Inflammatory macrophage (primary cell): ENCODE measurements at places on chromosomes 4 and X.

GRCh38 chr4:147768113-147768512 is 36.2 kb downstream of the ARHGAP10 start:
- DNase-seq, result peak; percentile 91

DNA sequence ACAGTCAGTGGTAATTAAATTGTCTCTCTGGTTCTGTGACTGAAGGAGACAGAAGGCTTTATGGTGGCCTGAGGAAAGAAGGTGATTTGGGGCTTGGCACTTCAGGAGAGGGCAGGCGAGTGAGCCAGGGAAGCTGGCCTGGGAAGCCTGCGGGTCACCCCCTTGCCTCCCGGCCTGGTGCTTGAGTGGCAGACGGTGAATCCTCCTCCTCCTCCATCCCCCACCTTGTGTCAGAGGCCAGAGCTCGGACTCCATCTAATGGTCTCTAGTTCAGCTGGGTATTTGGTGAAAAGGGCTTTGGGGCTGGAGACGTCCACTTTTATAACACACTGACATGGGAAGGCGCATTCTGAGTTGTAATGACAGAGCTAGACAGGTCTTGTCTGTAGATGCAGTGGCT is 8.7 kb downstream of the TMEM187 start:
- no peak for DNase-seq

GRCh38 chr4:175238827-175239517 is 320.8 kb downstream of the ADAM29 start:
- DNase-seq, result no peak

- DNase-seq, result no peak
These were observed 40.4 kb downstream of the GUCY1B1 start for GRCh38 chr4:155799116-155799793.

- peak; percentile 50 for DNase-seq
These were observed 15.7 kb downstream of the FHL1 start for GRCh38 chrX:136162827-136163570.

GRCh38 chr4:26008737-26009136 is 94.7 kb downstream of the SMIM20 start:
- DNase-seq, result no peak

- DNase-seq, result no peak
These were observed 151.1 kb downstream of the SLC7A11 start for GRCh38 chr4:138090918-138091676.

DNA sequence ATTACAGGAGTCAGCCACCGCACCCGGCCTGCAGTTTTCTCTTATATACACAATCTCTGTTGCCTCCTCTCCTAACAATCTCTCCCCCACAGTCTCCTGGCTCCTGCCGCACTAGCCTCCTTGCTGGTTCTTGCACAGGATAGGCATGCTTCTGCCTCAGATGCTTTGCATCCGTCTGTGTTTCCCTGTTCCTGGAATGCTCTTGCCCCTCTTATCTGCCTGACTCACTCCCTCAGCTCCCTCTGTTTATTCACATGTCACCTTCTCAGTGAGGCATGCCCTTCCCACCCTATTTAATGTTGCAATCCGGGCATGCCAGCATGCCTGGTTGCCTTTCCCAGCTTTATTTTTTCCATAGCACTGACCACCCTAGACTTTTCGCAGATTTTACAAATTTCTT is 161.9 kb downstream of the PHF8 start:
- DNase-seq, result no peak

DNA sequence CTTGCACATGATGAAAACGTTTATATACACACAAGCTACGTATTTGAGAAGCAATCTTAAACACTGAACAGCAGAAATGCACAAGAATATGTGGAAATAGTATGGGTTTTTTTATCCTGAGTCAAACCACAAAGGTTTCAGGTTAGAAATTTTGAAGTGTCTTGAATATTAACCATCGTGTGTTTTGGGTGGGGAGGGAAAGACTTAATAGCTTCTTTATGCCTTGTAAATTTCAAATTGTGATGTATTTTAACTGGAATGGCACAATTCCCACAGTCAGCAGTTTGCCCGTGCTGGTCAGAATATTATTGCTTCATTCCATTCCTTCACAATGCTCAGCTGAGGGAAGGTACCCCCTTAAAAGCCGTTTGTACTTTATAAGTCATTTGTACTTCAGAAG is 67.4 kb upstream of the WDR1 start:
- DNase-seq, result no peak

DNA sequence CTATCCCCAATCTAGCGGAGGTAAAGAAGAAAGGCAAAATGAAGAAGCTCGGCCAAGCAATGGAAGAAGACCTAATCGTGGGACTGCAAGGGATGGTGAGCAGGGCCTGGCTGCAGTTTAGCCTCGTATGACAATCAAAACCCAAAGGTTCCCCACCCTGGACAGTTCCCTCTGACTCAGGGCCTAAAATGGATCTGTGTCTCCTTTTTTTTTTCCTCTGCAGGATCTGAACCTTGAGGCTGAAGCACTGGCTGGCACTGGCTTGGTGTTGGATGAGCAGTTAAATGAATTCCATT is 986 bp downstream of the HDAC6 start:
- DNase-seq, result no peak

DNA sequence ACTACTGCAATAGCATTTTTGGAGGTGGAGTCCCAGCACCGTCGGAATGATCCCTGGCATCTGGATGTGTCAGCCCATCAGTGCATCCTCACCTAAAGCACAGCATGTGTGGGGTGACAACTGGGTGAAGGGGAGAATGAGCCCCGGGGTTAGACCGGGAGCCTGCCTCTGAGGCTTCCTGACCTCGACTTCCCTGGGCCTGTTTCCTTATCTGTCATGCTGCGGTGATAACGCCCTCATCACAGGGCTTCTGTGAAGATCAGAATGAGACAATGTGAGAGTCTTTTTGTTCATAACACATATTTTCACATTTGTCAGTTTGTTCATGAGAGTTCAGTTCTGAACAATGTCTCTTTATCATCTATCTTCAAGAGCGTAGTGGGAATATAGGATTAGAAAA is 31.1 kb upstream of the PDLIM3 start:
- DNase-seq, result no peak

DNA sequence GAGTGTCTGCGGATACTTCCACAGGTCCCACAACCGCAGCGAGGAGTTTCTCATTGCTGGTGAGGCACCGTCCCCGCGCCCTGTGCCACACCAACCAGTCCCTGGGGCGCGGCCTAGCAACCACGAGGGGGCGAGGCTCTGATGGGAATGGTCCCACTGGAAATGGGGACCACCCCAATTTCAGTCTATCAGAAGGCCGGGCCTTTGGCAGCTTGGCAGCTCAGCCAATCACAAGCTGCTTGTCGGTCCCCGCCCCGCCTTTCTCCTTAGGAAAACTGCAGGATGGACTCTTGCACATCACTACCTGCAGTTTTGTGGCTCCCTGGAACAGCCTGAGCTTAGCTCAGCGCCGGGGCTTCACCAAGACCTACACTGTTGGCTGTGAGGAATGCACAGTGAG is 3.0 kb downstream of the TIMP1 start:
- no peak for DNase-seq

- DNase-seq, result peak; percentile 36
These were observed 28.1 kb upstream of the SPON2 start for GRCh38 chr4:1200425-1201035.

DNA sequence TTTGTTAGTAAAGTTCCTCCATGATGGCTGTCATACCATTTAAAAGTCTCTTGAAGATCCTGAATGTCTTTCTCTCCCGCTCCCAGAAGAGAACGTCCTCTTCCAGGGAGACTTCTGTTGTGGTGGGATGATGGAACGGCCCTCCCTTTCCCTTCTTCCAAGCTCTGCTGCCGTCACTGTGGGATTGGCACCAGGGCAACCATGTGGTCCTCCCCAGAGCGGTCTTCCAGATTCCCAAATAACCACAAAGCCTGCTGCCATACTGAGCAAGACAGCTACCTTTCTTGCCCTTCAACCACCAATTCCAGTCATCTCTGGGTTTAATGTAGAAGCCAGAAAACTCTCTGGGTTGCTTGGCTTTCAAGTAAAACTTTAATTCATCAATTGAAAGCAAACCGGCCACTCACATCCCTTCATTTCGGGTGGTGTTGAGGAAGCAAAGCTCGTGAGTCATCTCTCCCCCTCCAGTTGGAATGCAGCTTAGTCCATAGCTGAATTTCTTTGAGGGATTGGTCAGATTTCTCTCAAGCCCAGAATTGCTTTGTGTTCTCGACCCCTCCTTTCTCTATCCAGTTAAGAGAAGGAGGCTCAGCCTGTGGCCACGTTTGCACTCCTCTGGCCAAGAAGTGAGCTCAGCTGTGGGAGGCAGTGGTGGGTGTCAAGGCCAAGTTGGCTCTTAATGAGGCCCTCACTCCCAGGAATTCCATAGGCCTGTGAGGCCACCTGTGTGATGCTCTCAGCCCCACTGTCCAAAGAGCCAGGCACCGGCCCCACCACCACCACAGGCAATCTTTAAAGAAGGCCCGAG is 36.9 kb downstream of the FHDC1 start:
- DNase-seq, result no peak

DNA sequence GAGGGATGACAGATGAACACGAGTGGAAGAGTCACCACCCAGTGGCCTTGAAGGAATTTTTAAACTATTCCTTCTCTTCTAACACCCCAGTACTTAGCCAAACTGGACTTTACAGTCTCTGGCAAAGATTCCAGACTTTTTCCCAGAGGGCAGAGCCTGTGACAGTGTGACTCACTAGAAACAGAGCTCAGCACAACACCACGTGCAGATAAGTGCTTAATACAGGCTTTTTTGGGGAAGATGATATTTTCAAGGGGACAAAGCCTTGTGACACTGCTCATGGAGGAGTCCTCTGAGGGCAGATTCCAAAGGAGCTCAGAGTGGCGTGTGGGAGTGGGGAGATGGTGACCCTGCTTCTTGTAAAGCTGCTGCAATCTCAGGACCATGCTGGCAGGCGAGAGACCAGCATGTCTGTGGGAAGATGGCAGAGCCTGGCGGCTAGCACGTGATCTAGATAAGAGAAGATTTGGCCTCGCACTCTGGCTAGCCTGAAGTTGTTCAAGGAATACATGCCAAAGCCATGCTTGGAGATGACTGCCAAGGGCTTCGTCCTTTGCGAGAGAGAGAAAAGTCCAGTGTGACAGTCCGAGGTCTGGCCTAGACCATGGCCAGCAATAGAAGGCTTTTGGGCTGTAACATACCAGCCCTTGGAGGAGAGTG is 2.4 kb downstream of the RAB33A start:
- DNase-seq, result peak; percentile 79

DNA sequence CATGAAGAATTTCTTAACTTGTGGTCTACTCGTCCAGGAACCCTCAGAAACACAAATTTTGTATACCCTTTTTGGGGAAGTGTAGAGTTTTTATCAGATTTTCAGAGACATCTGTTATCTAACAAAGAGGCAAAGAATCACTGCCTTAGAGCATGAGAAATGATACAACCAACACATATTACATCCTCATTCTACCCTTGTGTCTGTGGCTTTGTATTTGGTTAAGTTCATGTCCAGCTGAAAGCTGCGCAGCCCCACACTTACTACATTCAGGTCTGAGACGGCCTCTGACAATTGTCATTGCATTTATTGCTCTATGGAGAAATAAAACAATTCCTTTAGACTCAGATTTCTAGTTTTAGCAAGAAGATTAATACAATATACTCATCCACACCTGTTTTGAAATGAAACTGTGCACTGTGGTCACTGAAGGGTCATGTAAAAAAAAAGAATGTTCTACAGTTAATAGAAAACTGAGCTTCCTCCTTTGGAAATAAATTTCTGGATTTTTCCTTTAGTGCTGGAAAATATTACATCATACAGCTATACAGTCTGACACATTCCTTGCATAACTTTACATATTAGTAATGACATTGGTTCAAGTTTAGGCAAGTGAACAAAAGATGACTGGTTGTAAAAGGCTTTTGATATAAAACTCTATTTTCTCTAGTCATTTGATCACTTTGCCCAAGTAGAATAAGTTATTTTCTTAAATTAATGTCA is 39.8 kb downstream of the GLRB start:
- no peak for DNase-seq

DNA sequence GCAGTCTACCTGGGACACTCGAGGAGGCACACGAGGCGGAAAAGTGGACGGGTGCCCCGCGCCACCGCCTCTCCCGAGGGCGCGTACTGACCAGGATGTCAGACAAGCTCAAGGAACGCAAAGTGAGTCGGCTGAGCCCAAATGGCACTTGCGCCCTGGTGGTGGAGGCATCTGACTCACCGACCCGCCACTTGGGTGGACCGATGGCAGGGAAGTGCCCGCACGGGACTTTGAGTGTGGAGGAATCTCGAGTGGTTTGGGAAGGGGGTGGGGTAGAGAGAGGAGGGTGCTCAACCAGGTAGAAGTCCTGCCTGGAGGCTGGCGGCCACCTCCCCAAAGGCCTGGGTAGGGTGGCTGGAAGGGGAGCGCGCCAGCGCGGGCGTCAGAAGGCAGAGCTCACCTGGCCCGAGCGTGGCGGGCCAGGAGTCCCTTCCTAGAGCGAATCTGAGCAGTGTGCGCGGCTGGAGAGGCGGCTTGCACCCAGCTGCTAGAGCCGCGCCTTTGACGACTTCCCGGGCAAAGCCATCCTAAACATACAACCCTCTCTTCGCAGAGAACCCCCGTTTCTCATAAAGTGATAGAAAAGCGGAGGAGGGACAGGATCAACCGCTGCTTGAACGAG is 655 bp downstream of the HELT start:
- DNase-seq, result no peak

GRCh38 chr4:2930135-2930757 is 33.0 kb downstream of the NOP14 start:
- no peak for DNase-seq

GRCh38 chrX:65894133-65894532 is 145.7 kb downstream of the VSIG4 start:
- DNase-seq, result no peak

DNA sequence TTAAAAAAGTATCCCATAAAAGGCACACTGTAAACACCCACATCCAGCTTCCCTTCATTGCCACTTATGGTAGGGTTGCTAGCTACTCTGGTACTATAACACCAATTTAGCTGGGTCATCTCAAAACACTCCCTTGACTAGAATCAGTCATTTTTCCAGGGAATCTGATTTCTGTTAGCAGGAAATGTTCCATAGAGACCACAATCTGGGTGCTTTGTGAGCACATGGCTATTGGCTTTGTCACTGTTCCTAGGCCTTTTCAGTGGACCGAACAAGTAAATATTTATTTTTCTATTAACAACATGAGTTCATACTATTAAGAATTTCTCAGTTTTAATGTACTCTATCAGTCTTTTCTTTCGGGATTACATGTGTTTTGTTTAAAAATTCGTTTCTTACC is 404.7 kb upstream of the GNPDA2 start:
- DNase-seq, result no peak
